ENCODE measurements at places on chromosomes 5 and 9.

GRCh38 chr5:53261245-53261644, 151.7 kb upstream of the MOCS2 start:
- DNase-seq, result no peak

- DNase-seq, result no peak
These were observed 64.2 kb upstream of the RXRA start for GRCh38 chr9:134262035-134262434.

GRCh38 chr9:126513159-126514036, 100.3 kb upstream of the LMX1B start:
- no peak for DNase-seq

GRCh38 chr9:137169896-137170358, at the start of gene LRRC26:
Gene LRRC26, minus strand, starts transcription at chr9:137170051. Its CDS starts 108 bp downstream, at chr9:137169943.
- DNase-seq, result no peak

GRCh38 chr5:33299621-33300208, 141.1 kb upstream of the TARS1 start:
- DNase-seq, result no peak

GRCh38 chr9:70601000-70601951, 186.8 kb upstream of the KLF9 start:
- DNase-seq, result no peak

DNA sequence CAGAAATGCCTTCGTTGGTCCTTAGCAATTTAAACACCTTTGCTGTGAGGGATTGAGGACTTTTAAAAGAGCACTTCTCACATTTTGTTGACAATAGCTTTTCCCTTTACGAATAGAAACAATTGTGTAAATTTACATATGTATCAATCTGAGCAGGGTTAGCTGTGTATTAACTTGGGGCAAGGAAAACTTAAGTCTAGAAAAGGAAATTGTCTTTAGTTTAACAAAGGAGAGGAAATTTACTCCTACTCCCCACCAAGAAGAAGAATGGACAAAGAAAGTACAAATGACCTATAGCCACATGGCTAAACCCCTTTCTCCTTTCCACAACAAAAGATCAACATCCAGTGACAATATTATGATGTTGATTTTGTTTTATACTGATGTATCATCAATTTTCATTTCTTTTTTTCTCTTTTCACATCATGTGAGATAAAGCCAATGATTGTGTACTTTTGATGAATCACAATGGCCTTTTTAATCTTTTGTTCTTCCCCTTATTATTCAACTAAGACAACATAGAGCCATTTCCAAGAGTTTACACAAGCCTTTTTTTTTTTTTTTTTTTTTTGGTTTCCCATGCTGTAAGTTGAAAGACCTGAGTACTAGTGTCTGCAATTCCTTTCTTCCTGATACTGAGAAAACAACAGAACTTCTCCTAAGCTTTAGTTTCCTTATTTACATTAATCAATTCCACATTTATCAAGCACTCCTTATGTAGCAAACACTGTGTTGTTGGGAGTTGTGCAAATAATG, 19.0 kb downstream of the FOXB2 start:
- DNase-seq, result no peak

DNA sequence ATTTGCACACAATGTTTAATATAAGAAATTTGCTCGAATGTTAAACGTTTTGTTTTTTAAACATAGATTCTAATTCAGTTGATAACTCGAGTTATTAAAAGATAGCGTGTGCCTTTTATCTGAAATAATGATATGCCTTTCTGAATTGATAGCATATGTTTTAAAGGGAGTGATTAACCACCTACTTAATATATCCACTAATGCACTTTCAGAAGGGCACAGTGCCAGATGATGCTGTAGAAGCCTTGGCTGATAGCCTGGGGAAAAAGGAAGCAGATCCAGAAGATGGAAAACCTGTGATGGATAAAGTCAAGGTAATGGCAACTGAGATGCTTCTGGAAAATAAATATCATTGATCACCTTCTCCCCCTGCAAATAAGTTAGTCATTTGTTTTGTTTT, 53.9 kb downstream of the ERAP1 start:
- no peak for DNase-seq

DNA sequence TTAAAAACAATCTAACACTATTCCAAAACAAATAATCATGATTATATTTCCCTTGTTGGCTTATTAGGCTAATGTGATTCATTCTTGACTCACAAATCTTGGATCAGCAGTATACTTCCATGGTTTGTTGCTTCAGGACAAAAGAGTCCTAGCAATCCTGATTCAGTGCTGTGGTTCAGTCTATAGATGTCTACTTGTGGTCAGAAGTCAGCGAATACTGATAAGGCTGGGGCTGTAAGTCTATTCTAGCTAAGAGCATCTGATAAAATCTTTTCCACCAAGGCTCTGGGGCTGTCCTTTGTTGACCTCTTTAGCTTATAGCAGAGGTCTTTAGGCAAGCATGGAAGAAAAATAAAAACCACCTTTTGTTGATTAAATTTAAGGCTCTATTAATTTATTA, 4.4 kb upstream of the SMIM3 start:
- no peak for DNase-seq

GRCh38 chr5:143376911-143377813, 26.3 kb downstream of the NR3C1 start:
- no peak for DNase-seq

DNA sequence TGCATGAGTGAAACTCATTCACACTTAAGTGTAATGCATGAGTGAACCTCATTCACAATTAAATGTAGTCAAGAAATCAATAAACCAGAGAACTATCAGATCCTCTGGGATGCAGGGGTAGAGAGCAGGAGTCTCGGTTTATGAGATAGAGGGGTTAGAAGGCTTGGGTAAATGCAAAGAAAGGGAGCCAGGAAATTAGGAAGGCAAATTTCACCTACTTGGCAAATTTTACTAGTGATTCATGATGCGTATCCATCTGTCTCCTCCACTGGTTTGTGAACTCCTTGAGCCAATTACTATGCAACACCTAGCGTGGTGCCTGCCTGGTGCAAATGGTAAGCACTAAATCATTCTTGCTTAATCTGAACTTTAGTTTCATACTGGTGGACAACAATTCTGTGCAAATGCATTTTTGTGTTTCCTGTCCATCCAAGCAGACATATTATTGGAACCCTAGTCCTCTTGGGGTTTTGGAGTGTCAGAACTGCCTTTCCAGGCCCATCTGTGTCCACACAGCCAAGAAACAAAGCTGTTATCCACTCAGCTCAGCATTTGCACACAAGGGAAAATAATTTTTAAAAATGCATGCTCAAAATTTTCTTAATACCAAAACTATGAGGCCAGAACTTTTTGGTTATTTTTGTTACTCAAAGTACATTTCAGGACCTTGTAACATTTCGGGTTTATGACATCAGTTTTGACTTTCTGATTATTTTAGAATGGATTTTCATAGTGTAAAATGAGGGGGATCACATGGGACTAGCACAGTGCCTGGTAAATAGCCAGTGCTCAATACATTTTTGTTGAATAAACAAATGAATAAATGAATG, 5.2 kb downstream of the HAPLN1 start:
- DNase-seq, result no peak

DNA sequence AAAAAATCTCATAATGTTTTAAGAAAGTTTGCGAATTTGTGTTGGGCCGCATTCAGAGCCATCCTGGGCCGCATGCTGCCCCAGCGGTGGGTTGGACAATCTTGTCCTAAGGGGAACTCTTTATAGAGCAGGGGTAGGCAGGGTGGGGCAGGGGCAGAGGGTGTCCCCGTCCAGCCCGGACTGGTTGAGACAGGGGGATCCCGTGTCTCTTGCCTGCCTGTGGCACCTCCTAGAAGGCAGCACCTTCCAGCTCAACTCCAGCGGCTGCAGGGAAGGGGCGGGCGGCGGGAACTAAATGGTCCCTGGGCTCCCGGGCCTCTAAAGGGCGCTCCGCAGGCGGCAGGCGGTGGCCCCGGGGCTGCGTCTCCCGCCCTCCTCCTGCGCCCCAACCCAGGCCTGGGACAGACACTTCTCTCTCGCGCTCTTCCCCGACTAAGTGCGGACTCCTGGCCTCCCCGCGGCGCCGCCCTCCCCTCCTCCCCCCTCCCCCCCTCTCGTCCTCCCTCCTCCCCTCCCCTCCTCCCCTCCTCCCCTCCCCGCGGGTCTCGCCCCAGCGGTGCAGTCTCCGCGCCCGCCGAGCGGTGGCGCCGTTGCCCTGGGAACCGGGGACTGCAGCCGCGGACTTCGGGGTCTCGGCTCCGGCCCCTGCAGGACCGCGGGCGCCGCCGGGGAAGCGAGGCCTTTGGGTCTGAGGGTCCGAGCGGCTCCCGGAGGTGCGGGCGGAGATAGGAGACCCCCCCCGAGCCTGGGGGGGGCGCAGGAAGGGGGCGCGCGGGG, 132.6 kb downstream of the MRPL36 start:
- DNase-seq, result no peak

GRCh38 chr9:33293782-33294181, 3.5 kb downstream of the NFX1 start:
- no peak for DNase-seq

DNA sequence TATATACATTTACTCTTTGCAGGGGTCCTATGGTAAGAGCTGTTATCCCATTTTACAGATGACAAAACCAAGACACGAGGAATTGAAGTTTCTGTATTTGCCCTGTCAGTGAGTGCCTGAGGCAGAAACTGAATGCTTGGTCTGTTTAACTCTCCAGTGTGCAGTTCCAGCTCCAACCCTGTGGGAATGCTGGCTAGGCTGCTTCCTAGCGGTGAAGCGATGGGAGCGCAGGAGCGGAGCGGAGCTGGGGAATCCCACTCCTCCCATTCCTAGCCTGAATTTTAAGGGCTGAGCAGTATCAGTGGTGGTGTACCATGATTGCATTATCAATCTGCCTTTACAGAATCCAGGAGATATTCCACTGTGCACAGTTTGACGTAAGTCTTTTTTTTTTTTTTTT, 202.3 kb downstream of the LRRC70 start:
- no peak for DNase-seq

DNA sequence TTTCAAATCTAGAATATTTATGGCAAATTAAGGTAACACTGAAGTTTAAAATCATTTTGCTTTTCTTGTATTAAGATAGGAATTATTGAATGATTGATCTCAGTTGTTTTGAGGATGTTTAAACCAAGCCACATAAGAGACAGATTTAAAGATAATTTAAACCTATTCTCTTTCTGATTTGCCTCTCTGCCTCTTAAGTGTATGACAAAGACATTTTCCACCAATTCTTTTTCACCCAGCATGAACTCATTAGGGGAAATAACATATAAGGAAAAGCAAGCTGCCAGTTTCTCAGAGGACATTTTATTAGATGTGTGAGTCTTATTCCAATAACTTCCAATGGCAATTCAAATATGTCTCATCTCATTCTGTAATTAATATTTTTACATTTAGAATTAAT, 568.3 kb upstream of the MEF2C start:
- DNase-seq, result no peak

DNA sequence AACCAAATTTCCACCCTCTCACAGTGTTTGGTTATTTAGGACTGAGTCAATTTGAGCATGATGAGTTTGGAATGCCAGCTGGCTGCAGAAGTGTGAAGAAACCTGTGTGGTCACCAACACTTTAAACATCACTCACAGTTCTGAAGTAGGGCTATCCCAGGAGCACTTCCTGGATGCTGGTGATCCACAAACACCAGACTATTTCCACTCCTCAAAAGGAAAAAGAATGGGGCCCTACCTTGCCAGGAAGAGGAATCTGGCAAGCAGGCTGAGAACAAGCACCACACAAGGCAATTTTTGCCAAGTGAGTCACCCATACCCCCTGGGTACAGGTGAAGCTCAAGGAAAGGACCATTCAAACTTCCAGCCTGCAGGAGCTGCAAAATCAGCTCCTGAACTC, 294.2 kb upstream of the PTGER4 start:
- no peak for DNase-seq

GRCh38 chr9:4066120-4066519, 233.7 kb downstream of the GLIS3 start:
- no peak for DNase-seq

GRCh38 chr9:135037521-135038250, 49.8 kb upstream of the OLFM1 start:
- DNase-seq, result no peak

DNA sequence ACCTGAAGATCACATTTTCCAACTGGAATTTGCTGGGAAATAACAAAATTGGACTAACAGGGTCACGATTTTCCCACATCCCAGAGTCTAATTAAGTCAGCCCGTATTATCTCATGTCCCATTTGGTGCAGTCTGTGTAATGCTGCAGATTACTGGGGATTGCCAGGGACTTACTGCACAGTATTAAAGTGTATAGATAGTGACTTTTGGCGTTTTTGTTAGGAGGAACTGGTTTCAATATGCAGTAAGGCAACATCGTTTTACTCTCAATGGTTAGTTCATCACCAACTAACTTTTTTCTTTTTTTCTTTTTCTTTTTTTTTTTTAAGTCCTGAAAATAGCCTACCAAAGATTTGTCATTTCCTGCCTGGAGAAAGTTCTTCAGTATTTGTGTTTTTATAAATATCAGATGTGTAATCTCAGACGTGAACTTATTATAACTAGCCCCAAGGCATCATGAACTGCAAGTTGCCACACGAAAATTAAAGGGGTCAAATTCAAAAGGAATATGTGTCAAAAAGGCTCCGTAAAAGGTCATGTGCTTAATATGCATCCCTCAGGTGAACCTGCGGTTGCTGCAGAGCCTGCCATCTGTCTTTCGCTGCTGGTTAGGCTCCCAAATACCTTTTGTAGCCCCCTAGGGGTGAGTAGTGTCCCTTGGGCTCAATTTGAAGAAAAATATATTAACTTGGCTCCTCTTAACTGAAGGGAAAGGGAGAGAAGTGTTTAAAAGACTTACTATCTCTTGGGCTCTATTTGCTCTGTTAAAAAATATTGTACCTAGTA, 176.7 kb upstream of the ADAMTSL1 start:
- DNase-seq, result no peak

GRCh38 chr9:126847051-126847450, 13.4 kb upstream of the ZBTB34 start:
- no peak for DNase-seq

GRCh38 chr5:35009657-35010056, 38.1 kb downstream of the AGXT2 start:
- no peak for DNase-seq

GRCh38 chr9:33288828-33289483, 1.4 kb upstream of the NFX1 start:
- no peak for DNase-seq

- no peak for DNase-seq
These were observed 622.3 kb upstream of the PTPRD start for GRCh38 chr9:11235061-11235460.

DNA sequence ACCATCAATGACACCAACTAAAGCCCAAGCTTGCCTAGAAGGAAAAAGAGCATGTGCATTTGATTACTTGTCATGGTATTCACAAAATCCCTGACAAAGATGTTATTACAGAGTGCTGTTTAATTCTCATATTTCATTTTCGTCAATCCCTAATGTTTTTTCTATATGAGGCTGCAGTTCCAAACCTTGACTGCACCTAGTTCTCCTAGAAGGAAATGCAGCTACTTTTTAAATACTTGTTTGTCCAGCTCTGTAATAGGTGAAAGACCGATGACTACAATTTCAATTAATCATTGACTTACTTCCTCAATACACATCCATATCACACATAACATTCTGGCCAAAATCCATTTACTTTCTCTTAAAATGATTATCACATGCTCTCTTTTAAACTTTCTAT, 28.1 kb downstream of the CEMIP2 start:
- DNase-seq, result no peak
